Anterior cingulate cortex (tissue), 58 donors: ENCODE measurements at places on chromosomes 3 and 15.

GRCh38 chr3:8070011-8070410, 431.6 kb upstream of the LMCD1 start:
- no peak for DNase-seq

GRCh38 chr3:45943207-45943846, at the start of gene CXCR6:
Gene CXCR6 (plus strand): TSS chr3:45943464. CDS start chr3:45946482, 3,018 bp downstream.
- DNase-seq, result no peak

- DNase-seq, result no peak
Measured at GRCh38 chr3:145898487-145898886, 262.5 kb downstream of the PLOD2 start.

- no peak for DNase-seq
Measured at GRCh38 chr3:172711454-172711795, 558 bp upstream of the NCEH1 start.

DNA sequence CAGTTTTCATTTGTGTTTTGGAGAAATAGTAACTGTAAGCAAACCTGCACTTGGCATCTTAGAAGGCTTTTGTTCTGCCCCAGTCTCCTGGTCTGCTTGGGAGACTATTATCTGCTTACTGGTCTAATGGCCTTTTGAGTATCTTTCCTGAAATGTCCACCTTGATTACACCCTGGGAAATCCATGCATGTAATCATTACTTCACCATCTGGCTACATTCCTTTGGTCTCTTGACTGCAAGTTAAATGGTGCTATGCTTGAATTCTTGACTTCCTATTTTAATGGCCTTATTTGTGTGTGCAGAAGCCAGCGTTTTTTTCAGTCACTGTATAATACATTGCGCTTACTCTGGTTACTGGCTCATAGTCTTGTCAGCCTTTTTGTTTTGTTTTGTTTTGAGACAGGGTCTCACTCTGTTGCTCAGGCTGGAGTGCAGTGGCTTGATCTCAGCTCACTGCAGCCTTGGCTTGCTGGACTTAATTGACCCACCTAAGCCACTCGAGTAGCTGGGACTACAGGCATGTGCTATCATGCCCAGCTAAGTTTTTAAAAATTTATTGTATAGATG, 30.0 kb downstream of the CHD2 start:
- no peak for DNase-seq

DNA sequence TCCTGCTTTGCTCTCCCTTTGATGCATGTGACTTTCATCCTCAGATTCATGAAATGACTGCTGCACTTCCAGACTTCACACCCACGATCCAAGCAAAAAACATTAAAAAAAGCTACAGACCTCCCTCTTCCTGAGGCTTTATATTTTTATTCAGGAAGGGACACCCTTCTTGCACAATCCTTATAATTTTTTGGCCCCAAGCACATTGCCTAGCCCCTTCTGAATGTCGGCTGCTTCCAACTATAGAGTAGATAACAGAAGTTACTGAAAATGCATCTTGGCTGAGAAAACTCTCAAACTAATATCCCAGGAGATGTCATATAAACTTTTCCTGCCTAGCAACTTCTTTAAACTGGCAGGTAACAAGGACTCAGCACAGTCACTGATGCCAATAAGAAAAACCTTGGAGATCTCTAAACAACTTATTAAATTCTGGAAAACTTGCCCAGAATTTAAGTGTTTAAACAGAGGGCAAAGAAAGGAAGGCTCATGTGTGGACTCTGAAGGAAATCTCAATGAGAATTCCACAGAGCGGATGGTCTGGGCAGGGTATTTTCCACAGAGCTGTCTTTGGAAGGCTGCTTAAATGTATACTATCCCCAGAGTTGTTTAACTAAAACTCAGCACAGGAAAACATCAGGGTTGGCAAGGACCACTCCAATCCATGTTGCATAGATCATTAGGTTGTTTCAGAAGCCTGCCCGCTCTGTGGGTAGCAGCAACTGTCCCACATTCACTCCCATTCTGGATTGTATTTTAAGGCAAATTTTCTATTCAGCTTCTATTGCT, 746.8 kb upstream of the LMCD1 start:
- no peak for DNase-seq

GRCh38 chr3:114884213-114884923, 262.7 kb downstream of the ZBTB20 start:
- DNase-seq, result no peak

DNA sequence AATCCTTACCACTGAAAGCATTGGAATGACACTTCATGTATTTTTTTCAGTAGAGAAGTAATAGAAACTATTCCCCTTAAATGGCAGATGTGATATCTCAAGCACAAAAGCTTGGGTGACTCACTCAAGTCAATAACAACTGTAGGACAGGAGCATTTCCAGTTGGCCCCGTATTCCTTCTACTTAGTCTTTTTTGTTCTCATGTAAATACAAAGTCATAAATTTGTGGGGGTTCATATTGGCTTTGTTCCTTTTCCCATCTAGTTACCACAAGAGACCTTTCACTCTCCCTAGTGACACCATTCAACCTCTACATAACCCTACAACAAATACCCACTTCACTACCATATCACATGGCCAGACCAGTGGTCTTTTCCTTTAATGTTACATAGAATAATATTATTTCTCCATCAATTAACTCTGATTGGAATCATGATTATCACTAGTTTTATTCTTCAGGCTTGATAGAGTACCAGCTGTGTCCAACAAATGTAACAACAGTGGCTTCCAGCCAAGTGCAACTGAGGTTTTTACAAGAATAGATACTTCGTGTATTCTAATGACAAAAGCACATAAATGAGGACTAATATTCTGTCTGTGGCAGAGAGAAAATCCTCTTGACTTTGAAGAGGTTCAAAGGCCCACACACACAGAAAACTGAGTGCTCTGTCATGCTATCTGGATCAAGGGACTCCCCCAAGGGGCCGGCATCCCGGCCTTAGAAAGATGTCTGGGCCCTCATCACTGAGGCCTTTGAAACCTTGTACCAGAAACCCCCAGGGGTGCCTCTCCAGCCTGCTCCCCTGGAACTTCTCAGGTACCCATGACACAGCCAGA, 94.0 kb upstream of the THBS1 start:
- DNase-seq, result no peak
